ENCODE measurements at places on chromosomes 4 and X. TPM values are rescaled to one million over a fixed set of nuclear protein-coding genes. Genes with fewer than 3 reads are reported as not detected.

- no peaks in the 10 kb centered on the region for H3K4me1 ChIP-seq
- H3K36me3 ChIP-seq = no peaks in the 10 kb centered on the region
- DNase-seq = no peak
Observed at GRCh38 chrX:16002185-16002584, 121.2 kb upstream of the GRPR start.

GRCh38 chr4:184983672-184984356 is 34.5 kb upstream of the HELT start:
- no peaks in the 10 kb centered on the region for H3K27me3 ChIP-seq
- no peaks in the 10 kb centered on the region for H3K36me3 ChIP-seq
- H3K27ac ChIP-seq = no peak overlapping the region

Gene HMX1
- not detected for total RNA-seq

Gene TMEM150C
- total RNA-seq = not detected

- H3K27me3 ChIP-seq = no peaks in the 10 kb centered on the region
- no peaks in the 10 kb centered on the region for H3K4me1 ChIP-seq
- no peaks in the 10 kb centered on the region for H3K36me3 ChIP-seq
- no peak overlapping the region for H3K27ac ChIP-seq
- H3K4me3 ChIP-seq = no peak overlapping the region
- no peak for DNase-seq
Observed at GRCh38 chr4:61913619-61914018, 713.5 kb downstream of the ADGRL3 start.

- no peaks in the 10 kb centered on the region for H3K36me3 ChIP-seq
- no peak for DNase-seq
Observed at GRCh38 chr4:54227256-54228055, 1.6 kb upstream of the PDGFRA start.

Gene MSX1
- not detected for total RNA-seq

DNA sequence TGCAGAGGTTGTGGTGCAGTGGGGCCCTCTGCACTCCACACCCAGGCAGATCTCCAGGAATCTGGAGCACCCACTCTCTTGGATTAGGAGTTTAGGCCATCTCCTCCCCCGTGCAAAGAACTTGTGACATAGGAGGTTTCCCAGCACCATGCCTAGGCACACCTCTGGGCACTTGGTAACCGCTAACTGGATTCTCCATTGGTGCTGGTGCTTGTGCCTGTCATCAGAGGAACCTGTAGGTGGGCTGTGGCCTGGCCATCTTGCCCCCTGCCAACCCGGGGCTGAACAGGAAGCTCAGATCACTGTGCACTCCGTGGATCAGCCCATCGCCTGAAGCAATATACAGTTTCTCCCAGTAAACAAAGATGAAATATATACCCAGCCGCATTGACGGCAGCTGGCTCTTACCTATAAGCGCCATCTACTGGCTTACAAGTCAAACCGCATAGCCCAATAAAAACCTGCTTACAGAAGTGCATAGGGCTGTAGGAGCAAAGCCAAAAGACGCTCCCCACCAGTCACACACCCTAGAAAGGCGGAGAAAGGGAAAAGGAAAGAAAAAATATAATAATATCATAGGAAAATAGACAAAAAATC is 19.1 kb upstream of the TEX13B start:
- peaks cover 6% of the 10 kb centered on the region for H3K4me1 ChIP-seq
- H3K36me3 ChIP-seq = no peaks in the 10 kb centered on the region
- peak; percentile 39 for DNase-seq
- no peak overlapping the region for H3K4me3 ChIP-seq
- no peaks in the 10 kb centered on the region for H3K27me3 ChIP-seq

DNA sequence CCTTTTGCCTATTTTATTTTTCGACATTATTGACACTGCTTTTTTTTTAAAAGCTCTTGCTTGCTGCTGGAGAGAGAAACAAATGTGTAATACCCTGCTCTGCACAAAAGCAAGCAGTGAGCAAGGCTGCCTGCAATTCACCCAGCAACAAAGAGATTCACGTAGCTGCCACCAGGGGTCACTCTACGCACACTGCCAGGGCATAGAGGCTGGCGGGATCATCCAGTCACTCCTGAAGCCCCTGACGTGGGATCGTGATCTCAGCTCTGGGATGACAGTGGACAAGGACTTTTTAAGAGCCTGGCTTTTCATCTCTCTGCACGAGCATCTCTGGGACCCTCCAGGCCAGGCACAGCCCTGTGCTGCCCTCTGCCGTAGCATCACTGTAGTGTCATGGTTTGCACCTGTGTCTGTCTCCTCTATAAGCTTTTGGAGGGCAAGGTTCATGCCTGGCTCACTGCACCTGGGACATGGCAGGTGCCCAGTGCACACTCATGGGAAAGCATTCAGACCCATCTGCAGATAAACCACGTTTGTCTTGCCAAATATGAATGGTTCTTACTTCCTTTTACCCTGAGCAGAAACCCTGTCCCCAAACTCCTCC is 19.8 kb downstream of the C4orf50 start:
- H3K4me3 ChIP-seq = no peak overlapping the region
- no peaks in the 10 kb centered on the region for H3K4me1 ChIP-seq
- no peak overlapping the region for H3K27ac ChIP-seq
- H3K36me3 ChIP-seq = no peaks in the 10 kb centered on the region
- DNase-seq = no peak
- H3K27me3 ChIP-seq = peaks cover 2% of the 10 kb centered on the region

Gene COL4A6
- total RNA-seq = not detected

GRCh38 chr4:169068423-169068822 is 58.4 kb upstream of the CBR4 start:
- no peak overlapping the region for H3K27ac ChIP-seq
- no peak for DNase-seq
- H3K4me3 ChIP-seq = no peak overlapping the region
- no peaks in the 10 kb centered on the region for H3K27me3 ChIP-seq
- no peaks in the 10 kb centered on the region for H3K36me3 ChIP-seq

GRCh38 chrX:13742397-13743176 is 8.0 kb downstream of the OFD1 start:
- peaks cover 47% of the 10 kb centered on the region for H3K36me3 ChIP-seq
- peak overlapping the region; percentile 25 for H3K4me3 ChIP-seq
- no peak for DNase-seq
- peaks cover 10% of the 10 kb centered on the region for H3K4me1 ChIP-seq

Gene EVC2
- total RNA-seq = 1.3 TPM

Gene FAM47C
- not detected for total RNA-seq

Gene MAGEB10
- not detected for total RNA-seq

GRCh38 chr4:74624351-74625151 is 169.8 kb downstream of the BTC start:
- no peaks in the 10 kb centered on the region for H3K4me1 ChIP-seq
- no peak overlapping the region for H3K27ac ChIP-seq
- H3K36me3 ChIP-seq = no peaks in the 10 kb centered on the region
- H3K4me3 ChIP-seq = no peak overlapping the region

Gene CXCL5
- total RNA-seq = not detected

All from CD4-positive, alpha-beta T cell (primary cell).